ENCODE measurements at places on chromosomes 7 and 10.

DNA sequence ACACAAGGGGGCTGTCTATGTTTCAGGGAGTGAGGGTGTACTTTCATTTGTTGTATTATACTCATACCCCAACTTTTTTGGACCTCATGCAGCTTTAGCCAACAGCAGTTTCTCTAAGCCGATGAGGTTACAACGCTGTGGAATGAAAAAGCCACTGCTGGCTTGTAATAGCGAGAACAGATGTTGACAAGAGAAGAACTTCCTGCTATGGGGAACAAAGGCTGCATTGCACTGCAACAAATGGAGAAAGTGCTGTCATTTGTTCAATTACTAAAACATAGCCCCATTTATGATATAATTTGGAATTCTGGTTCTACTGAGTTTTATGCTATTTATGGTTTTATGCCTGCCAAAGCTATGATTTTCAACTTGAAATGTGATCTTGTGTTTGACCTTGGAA is 104.2 kb upstream of the TMEM72 start:
- DNase-seq, result no peak

- DNase-seq, result no peak
Observed at GRCh38 chr10:6165221-6165725, 37.5 kb upstream of the PFKFB3 start.

- no peak for DNase-seq
Observed at GRCh38 chr7:94049615-94050014, 45.5 kb upstream of the BET1 start.

DNA sequence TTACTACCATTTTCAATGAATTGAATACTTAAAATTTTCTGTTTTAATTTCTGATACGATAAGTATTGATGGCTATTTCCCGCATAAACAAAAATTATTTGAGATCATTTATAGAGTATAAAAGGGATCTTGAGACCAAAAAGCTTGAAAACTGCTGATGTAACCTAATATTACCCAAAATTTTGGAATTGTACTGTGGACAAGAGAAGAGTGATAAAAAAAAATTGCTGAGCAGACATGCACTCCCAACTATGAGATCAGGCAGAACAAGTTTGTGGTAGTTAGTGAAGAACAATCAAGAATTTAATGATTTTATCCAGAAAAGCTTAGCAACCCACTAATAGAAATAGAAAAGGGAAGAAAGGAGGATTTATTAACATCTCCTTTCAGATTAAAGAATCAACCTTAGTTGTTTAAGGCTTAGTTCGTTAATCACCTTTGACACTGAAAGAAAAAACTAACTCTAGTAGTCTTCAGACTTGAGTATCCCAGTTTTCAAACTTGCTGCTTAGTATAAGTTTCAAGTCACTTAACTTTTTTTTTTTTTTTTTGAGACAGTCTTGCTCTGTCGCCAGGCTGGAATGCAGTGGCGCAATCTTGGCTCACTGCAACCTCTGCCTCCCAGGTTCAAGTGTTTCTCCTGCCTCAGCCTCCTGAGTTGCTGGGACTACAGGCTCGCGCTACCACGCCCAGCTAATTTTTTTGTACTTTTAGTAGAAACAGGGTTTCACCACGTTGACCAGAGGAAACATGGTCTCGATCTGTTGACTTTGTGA is 50.6 kb upstream of the ZC3HAV1 start:
- no peak for DNase-seq

DNA sequence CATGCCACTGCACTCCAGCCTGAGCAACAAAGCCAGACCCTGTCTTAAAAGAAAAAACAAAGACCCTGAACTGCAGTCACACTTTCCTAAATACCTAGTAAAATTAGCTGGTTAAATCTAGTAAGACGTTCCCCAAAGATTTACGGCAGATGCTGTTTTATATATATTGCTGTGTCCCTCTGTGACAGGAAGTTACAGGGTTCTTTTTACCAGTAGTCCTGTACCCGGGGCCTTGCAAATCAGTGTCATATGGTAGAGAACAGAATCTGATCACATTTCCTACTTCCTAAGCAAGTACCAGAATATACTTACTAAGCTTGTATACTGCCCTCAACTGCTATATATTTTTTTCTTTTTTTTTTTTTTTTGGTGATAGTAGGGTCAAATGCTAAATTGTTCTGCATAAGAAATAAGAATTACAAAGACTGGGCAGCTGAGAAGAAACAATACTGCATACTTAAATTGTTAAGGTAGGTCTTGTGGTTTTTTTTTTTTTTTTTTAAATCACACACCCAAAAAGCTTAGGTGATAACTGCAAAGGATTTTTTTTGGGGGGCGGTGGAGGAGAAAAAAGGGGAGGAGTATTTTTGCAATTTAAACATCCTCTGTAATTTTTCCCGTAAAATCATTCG is 27.3 kb upstream of the KMT2E start:
- DNase-seq, result no peak

GRCh38 chr7:26534649-26535482 is 243.2 kb downstream of the SNX10 start:
- no peak for DNase-seq

GRCh38 chr10:58319599-58319998 is 15.2 kb upstream of the UBE2D1 start:
- DNase-seq, result no peak

DNA sequence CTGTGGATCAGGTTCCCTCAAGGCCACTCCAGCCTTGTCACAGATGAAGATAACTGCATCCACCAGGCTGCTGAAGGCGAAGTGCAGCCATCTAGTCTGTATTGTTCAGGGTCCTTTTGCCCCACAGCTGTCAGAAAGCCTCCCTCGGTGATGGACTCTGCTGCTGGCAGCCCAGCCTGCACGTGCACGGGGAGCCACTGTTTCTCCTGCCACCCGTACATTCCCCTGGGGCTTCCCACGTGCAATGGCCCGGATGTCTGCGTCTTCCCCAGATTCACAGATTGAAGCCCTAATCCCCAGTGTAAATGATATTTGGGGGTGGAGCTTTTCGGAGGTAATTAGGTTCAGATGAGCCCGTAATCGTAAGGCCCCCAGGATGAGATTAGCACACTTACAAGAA is 46.6 kb upstream of the VIPR2 start:
- no peak for DNase-seq

GRCh38 chr10:87054373-87055295 is 34.5 kb downstream of the FAM25A start:
- DNase-seq, result no peak

DNA sequence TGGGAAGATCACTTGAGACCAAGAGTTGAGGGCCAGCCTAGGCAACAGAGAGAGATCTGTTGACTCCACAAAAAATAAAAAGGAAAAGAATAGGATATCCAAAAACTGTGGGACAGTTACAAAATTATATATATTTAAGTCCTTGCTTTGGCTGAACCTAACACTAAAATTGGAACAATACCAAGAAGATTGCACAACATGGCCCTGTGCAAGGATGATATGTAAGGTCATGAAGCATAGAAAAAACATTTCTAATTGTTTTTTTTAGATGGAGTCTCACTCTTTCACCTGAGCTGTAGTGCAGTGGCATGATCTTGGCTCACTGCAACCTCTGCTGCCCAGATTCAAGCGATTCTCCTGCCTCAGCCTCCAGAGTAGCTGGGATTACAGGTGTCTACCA is 139.0 kb downstream of the TPST1 start:
- no peak for DNase-seq
